CD4-positive, alpha-beta T cell (primary cell): ENCODE measurements at places on chromosomes 12 and 14. TPM values are rescaled to one million over a fixed set of nuclear protein-coding genes. Genes with fewer than 3 reads are reported as not detected.
A peak's percentile ranks its signal among the peaks of the same experiment; 100 is the strongest.

COL2A1 gene
- not detected for total RNA-seq

SRRM4 gene
- not detected for total RNA-seq

- H3K4me1 ChIP-seq: no peaks in the 10 kb centered on the region
- H3K4me3 ChIP-seq: no peak overlapping the region
- no peaks in the 10 kb centered on the region for H3K27me3 ChIP-seq
- no peak overlapping the region for H3K27ac ChIP-seq
- DNase-seq: no peak
These were observed 324.4 kb downstream of the PDZRN4 start for GRCh38 chr12:41512497-41512896.

GRCh38 chr12:116577154-116577561, 18.0 kb downstream of the MAP1LC3B2 start:
- H3K36me3 ChIP-seq: no peaks in the 10 kb centered on the region
- DNase-seq: no peak
- H3K27me3 ChIP-seq: no peaks in the 10 kb centered on the region
- no peak overlapping the region for H3K4me3 ChIP-seq

DNA sequence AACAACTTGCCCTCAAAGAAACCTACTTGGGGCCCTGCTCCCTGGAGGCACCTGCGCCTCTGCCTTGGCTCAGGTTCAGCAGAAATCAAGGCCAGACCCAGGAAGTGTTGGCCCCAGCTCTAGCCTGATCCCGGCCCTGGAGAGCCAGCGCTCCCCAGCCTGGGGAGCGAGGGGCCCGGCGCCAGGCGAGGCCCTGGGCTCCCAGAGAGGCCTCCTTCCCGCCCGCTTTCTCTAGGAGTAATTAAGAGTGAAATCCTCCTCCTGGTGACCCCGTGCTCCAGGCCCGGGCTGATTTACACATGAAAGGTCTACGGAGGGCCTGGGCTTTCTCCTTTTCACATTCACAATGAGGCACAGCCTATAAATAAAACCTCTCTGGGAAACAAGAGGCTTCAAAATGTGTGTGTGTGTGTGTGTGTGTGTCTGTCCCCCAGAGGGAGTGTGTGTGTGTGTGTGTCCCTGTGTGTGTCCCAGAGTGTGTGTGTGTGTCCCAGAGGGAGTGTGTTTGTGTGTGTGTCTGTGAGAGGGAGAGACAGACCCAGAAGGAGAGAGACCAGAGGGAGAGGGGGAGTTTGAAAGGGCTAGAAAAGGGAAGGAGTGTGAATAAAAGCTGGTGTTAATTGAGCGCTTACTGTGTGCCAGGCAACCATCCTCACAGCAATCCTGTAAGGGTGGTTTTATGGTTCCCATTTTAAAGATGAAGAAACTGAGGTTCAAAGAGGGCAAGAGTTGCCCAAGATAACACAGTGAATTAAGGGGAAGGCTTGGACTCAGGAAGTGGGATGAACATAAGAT, 23.8 kb upstream of the COX6A1 start:
- no peaks in the 10 kb centered on the region for H3K36me3 ChIP-seq
- no peak for DNase-seq
- no peak overlapping the region for H3K27ac ChIP-seq

DNA sequence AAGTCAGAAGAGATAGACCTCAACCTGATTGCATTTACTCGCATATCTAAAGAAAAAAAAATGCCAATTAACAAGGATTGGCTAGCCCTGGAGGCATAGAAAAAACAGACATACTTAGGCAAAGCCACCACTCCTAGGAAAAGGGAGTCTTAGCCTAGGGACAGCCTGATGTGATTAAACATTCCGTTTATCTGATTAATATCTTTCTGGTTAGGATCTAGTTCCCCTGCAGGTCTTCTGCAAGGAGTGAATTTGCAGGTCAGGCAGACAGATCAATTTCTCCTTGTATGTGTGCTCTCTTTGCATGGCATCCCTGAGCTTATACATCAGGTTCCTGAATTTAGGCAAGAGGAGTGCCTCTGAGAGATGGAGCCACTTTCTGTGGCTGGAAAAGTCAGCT, 70.5 kb downstream of the ESRRB start:
- H3K4me3 ChIP-seq: no peak overlapping the region
- no peak for DNase-seq
- no peak overlapping the region for H3K27ac ChIP-seq
- no peaks in the 10 kb centered on the region for H3K36me3 ChIP-seq

- no peaks in the 10 kb centered on the region for H3K27me3 ChIP-seq
- H3K36me3 ChIP-seq: no peaks in the 10 kb centered on the region
- H3K4me1 ChIP-seq: no peaks in the 10 kb centered on the region
- no peak overlapping the region for H3K4me3 ChIP-seq
- no peak for DNase-seq
- no peak overlapping the region for H3K27ac ChIP-seq
These were observed 201.7 kb downstream of the STXBP6 start for GRCh38 chr14:24848102-24848790.

- no peak within 1 kb of the TSS for H3K27ac ChIP-seq
- H3K27me3 ChIP-seq: peaks cover 32% of the 10 kb centered on the region
- peaks cover 26% of the 10 kb centered on the region for H3K4me1 ChIP-seq
- H3K4me3 ChIP-seq: peak within 1 kb of the TSS; percentile 43
- peak; percentile 39 for DNase-seq
- no peaks in the 10 kb centered on the region for H3K36me3 ChIP-seq
These were observed at the start of gene PIANP for GRCh38 chr12:6700646-6701051. Gene PIANP, minus strand, starts transcription at chr12:6700815. Its CDS starts 2,754 bp downstream, at chr12:6698061.

- H3K27ac ChIP-seq: no peak within 1 kb of the TSS
- H3K27me3 ChIP-seq: peaks cover 49% of the 10 kb centered on the region
- H3K36me3 ChIP-seq: no peaks in the 10 kb centered on the region
- no peak for DNase-seq
These were observed at the start of gene MDGA2 for GRCh38 chr14:47675466-47676314. Gene MDGA2, minus strand, starts transcription at chr14:47675605.
